ENCODE measurements at places on chromosomes 13 and 19.

GRCh38 chr19:40608240-40608621 is 7.1 kb downstream of the LTBP4 start:
- DNase-seq, result no peak

DNA sequence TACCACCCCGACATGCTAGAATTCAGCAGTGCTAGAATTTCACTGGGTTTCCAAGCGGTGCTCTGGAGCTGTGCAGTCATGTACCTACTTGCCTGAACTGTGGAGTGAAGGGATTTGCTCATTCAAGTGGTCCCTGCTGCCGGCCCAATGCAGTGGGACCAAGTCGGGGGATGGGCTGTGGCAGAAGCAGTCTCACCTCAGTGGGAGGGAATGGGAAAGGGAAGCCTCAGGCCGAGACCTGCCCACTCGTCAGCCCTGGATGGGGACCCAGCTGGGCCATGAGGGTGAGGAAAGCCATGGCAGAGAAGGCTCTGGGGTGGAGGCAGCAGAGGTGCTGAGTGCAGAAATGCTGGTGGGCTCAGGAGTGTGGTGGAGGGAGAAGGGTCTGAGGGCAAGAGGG is 14.9 kb downstream of the KLHL26 start:
- DNase-seq, result no peak

DNA sequence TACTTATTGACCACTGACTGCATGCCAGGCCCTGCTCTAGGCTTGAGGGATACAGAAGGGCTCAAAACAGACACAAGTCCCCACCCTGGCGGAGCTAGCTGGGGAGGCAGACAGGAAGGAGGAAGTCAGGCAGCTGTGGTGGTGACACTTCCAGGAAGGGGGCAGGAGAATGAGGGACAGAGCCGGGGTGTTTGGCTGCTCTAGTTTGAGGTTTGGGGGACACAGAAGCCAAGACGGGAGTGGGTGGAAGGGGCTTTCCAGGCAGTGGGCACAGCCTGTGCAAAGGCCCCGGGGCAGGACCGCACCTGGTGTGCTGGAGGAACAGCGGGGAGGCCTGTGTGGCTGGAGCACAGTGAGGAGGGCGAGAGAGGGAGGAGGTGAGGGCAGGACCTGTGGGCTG is 4.0 kb downstream of the MRPL54 start:
- no peak for DNase-seq

GRCh38 chr13:50697746-50698539 is 145.5 kb downstream of the DLEU7 start:
- no peak for DNase-seq

DNA sequence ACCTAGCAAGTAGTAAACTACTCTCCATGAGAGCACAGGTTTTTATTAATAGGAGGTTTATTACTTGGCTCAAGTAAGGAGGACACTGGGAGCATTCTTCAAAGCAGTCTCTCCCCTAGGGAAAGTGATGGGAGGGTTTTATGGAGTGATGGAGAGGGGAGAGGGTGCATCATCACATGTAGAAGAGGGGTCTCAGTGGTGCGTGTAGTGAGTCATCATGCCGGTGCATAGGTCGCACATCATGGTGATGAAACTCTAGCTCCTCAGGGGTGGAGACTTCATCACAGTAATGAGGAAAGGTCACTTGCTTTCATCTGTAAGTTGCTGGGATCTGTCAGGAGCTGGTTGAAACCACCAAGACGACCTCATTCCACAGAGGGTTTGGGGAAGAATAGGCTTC is 210.8 kb upstream of the UBL3 start:
- DNase-seq, result no peak

DNA sequence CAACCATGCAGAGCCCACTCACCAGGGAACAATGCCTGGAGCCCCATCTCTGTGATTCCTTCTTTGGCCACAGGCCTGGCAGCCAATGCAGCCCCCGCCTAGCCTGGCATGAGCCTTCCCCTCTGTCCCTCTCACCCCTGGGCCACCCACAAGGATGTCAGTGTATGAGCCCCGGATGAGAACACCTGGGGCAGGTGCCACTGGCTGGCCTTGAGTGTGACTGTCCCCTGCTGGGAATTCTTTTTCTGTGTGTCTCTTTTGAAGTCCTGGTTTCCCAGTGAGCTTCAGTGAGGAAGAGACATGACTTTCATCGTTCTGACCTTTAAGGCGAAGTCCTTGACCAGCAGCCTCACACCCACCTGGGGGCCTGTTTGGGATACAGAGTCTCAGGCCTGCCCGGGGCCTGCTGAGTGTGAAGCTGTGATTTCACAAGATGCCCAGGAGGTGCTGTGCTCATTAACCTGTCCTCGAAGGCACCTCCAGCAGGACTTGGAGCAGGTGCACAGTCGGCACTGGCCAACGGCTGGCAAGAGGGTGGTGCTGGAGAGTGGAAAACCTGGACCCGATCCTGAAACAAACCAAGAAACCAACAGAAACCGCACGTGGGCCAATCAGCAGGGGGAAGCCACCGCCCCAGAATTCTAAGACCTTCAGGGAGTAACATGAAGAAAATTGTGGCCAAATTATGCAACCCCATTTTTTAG is 27.4 kb upstream of the SPACA7 start:
- DNase-seq, result no peak

GRCh38 chr13:40484101-40484800 is 182.2 kb downstream of the FOXO1 start:
- DNase-seq, result no peak

- DNase-seq, result no peak
These were observed 27.5 kb upstream of the ANKRD10 start for GRCh38 chr13:110942248-110942981.

GRCh38 chr19:10291554-10292205 is 1.9 kb downstream of the ICAM5 start:
- DNase-seq, result no peak

- no peak for DNase-seq
These were observed 38.2 kb downstream of the PTPRS start for GRCh38 chr19:5302396-5302795.

DNA sequence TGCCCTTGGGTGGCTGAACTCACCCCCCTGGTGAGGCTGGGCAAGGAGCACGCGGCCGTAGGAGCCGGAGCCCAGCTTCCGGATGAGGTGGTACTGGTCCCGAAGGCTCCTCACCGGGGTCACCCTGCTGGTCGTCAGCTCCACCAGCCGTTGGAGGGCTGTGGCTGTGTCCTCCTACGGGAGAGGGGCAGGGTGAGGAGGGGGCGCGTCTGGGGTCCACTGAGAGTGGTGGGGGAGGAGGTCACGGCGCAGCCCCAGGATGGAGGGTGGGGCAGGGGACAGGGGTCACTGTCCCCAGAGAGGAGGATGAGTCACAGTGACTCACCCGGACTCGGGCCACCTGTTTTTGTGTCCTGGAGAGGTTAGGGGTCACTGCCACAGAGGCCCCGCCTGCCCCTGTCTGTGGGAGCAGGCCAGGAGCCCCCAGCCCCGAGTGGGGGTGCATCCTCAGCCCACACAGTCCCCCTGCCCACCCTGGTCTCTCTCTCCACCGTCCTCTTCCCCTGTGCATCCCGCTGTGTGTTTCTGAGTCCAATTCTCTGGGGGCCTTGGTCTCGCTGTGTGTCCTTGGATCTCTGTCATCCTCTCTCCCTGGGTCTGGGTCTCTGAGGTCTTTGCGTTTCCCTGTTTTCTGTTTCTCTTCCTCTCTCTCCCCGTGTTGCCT is 435 bp downstream of the SBK3 start:
- no peak for DNase-seq

DNA sequence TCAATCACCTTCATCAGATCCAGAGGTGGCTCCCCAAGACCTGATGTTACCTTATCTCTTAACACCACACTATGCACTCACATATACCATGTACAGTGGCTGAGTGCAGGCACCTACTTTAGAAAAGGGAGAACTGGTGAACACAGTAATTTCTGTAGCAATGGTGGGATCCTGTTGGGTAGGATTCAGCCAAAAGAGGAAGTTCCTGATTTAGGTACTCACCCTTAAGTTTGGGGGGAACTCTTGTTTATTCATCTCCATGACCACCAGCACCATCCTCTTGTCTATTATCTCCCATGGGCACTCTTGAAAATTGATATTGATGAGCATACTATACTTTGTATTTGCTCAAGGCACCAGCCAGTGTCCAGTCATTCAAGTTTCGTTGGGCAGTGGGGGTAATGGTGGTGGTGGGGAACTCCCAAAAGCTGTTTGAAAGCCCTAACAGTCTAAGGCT is 324.4 kb downstream of the LMO7 start:
- no peak for DNase-seq

DNA sequence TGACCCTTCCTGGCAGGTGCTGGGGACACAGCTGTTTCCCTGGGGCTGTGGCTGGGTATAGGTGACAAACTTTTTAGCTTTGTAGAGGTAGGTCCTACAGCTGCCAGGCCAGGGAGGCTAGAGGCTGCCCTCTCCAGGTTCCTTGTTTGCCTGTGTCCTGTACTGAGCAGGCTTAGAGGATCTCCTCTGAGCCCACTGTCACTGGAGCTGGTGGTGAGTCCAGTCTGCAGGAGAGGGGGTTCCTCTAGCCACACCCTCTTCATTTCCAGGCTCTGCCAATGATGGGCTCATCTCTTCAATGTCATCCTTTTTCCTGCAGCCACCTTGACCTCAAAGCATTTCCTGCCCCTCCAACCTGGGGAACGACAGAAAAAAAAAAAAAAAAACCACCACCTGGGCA is 12.6 kb upstream of the RAB11B start:
- no peak for DNase-seq

DNA sequence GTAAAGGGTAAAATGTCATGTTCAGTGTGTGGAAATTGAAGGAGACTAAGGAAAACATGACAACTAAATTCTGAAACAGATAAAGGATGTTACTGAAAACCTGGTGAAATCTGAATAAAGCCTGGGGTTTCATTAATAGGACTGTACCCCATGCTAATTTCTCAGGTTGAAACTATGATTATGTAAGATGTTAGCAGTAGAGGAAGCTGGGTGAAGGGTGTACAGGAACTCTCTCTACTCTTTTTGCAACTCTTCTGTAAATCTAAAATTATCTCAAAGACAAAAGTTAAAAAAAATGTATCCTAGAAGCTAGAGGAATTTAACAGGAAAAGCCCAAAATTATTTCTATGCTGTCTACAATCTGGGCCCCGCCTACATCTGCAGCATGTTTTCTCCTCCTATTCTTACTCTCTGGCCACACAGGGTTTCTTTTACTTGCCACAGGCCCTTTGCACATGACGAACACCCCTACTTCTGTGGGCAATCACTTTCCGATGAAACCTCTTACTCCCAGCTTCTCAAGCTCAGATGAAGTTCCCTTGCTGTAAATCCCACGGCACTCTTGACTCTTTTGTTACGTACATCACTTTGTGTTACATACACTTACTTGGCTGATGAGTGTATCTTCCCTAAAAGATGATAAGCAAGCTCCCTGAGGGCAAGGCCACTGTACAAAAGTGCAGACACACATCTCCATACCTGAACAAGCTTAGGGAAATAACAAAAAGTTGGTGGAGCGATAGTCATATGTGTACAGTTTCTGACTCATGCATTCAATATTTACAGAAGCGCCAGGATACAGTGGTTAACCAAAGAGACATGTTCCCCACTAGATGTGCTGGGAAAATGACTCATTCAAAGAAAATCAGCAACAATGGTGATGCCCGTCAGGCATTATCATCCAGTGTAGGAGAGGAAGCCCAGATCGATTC is 32.6 kb downstream of the RUBCNL start:
- DNase-seq, result peak; percentile 59

DNA sequence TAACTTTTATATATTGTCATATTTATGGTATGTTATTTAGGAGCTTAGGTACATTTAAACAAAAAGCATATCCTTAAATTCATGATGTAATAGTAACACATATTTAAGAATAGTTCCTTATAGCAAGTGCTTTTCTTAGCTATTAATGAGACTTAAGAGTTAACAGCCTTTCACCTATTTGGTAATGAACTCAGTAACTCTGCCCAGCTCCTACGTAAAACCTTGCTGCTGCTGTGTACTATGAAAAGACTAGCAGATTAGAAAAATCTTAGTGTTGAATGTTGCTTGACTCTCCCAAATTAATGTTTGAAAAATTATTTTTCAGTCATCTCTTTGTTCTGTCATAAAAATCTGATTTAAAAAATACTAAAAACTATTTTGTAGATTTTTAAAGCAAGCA is 6.9 kb downstream of the GPR180 start:
- DNase-seq, result no peak

DNA sequence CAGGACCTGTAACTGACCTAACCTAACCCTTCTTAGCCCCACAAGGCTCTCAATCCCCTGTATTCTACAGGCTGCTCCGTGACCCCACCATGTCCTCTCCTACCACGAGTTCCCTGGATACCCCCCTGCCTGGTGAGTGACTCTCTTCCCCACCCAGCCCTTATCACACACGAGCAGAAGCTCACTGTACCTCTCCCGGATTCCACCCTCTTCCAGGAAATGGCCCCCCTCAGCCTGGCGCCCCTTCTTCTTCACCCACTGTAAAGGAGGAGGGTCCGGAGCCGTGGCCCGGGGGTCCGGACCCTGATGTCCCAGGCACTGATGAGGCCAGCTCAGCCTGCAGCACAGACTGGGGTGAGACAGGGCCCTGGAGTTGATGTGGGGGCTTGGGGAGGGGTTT is 1.3 kb downstream of the NR1H2 start:
- no peak for DNase-seq

DNA sequence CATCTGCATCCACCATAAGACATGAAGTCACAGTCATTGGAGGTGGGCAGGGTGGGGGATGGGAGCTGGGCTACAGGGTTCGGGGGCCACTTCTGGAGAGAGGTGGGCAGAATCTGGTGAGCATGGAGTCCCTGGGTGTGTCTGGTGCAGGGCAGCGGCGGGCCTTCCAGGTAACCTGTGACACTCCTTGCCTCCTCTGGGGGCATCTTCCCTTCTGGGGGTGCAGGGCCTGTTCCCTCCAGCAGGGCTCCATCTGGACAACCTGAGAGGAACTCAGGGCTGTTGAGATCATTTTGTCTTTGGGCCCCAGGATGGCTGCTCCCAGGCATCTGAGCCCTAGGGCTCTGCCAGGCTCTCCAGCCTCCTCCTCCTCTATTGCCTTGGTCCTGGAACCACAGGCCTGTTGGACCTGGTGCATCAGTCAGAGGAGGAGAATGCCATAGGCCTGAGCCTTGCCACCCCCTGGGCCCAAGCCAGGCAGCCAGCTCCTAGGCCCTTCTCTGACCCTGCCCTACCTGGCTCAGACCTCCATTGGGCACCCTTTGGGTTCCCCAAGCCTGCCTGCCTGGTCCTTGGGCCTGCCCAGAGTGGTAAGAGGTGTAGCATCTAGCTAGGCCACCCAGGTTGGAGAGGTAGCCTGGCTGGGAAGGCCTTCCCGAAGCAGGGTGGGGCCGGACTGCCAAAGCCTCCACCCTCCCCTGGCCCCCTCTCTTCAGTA is 13.4 kb downstream of the LYL1 start:
- peak; percentile 41 for DNase-seq

- no peak for DNase-seq
These were observed 35.6 kb upstream of the PSPC1 start for GRCh38 chr13:19818223-19818842.

Data from HTR-8/SVneo (cell line).